ENCODE measurements at places on chromosomes 3 and 15.

- DNase-seq, result peak; percentile 49
Observed at GRCh38 chr15:80010131-80010673, 39.2 kb upstream of the BCL2A1 start.

GRCh38 chr15:41894791-41895463 is 1.1 kb upstream of the SPTBN5 start:
- peak; percentile 85 for DNase-seq

GRCh38 chr3:38986901-38987300 is 64.8 kb downstream of the SCN11A start:
- DNase-seq, result peak; percentile 50

DNA sequence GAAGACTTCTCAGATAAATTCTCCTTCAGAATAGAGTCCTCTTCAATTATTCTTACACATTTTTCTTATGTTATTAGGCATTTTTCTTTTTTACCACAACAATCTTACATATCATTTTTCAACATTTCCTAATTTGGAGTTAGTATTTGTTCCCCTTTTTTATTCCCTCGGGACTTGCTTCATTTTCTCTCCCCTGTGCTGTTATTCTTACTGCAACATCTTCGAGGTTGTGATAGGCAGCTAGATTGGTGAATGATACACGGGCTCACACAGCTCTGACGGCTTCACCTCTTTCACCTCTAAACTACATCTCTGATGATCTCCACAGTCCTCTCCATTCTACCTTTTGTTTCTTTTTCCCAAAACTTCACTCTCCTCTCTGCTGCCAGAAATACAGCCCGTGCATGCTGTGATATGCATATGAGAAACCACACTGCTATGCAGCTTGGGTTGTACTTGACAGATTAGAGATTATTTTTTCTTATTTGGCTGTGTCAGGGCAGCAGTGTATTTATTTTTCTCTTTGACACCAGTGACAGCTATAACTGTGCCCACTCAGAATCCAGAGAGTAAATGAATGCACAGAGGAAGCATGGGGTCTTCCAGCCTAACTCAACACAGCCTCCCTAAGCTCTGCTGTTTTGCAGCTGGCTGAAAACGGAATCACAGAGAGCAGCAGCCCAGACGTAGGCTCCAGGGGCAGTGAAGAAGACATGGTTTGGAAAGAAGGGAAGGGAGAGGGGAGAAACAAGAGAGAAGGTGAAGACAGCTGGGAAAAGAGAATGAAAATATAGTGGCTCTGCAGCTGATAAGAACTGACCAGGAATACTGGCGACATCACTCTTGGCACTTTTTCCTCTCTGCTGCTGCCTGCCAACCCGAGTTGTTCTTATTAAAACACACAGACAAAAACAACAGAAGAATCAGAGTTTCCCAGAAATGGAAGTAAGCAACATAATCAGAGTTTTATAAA is 61.8 kb downstream of the SLC9A9 start:
- DNase-seq, result no peak

DNA sequence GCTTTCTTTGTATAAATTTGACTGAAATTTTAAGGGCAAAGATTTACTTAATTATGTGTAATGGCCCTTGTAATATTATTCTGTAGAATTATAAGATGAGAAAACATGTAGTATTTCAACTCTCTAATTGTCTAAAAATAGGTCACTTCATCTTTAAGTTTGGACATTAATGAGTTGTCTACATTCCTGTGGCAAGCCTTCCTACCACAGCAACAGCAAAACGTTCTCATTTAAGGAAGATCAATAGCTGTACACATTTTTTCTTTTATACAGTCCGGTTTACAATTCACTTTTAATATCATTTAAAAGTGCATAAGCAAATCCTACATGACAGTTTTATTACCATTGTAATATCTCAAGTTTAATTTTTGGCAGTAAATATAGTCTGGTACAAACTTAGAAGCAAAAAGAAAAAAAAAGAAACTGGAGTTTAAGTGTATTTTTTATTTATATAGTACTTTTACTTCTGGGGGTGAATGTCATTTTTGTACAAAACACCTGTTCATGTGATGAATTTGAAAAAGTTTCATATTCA is 501.8 kb downstream of the ZPLD1 start:
- DNase-seq, result no peak

GRCh38 chr3:177703788-177704187 is 506.5 kb upstream of the TBL1XR1 start:
- peak; percentile 20 for DNase-seq

DNA sequence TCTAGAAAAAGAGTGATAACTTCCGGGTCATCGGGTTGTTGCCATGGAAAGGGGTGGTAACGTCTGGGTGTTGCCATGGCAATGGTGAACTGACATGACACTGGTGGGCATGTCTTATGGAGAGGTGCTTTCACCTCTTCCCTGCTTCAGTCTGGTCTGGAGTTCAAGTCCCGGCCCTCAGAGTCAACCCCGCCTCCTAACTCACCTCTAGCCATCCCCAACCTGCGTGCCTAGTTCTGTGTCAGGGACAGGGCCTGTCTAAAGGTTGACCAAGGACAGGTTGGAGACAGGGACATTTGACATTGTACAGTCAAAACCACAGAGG is 96.0 kb downstream of the LSM3 start:
- no peak for DNase-seq

DNA sequence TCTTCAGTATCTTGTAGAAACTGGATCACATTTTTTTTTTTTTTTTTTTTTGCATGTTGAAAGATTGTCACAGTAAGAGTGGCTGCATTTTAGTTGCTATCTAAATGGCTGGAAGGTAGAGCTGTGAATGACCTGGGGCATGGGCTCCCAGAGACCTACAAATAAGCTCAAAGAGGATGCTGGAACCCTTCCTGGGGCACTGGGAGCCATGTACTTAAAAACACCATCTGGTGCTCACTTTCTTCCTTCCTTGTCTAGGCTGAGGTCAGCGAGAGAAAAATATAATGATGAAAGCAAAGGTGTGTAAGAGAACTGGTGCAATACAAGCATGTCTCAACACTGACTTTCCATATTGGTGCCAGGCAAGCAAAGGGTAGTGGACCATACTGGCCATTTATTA is 323.9 kb downstream of the SV2B start:
- no peak for DNase-seq

Measured in EH (cell line).